Activated gamma-delta T cell treated with Interleukin-2 at 50 U/mL for 16 hours (primary cell): ENCODE measurements at places on chromosomes 6 and 20.

GRCh38 chr20:63403403-63404105, 42.4 kb upstream of the CHRNA4 start:
- DNase-seq, result no peak

DNA sequence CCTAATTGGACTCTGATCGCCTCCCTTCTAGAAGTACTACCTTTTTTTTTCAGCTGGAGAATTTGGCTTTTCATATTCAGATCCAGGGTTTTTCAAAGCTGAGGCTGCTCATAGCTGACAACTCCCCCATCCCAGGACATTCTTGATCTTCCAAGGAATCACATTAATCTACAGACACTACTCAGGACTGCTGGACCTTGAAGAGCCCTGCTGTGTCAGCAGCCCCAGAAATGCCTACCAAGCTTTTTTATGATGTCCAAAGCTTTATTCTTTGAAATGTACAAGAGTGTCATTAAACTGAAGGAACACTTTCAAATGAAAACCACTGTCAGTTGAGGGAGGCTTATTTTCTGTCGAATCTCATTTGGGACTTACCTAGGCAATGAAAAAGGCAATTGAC, 704.1 kb downstream of the PTPRT start:
- DNase-seq, result no peak

DNA sequence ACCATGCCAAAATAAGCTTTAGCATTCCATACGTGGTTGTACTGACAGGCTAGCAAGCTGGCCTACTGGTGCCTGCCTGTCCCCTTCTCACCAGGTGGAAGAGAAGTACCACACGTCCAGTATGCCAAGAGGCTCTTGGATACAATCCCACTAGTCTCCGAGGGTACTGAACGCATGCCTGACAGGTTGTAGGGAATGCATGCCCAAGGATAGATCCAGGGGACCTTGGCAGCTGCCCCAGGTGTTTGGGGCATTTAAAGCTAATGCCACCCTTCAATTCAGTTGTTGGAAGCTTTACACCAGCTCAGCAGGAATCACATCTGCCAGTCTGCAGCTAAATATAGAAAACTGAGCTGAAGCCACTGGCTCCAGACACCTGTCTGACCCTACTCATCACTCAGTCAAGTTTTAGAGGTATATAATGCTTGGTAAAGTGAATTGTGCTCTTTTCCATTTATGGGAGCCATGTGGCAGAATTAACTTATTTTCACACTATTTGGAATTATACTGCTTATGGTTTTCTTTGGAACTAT, 4.9 kb downstream of the TUBB2B start:
- no peak for DNase-seq

DNA sequence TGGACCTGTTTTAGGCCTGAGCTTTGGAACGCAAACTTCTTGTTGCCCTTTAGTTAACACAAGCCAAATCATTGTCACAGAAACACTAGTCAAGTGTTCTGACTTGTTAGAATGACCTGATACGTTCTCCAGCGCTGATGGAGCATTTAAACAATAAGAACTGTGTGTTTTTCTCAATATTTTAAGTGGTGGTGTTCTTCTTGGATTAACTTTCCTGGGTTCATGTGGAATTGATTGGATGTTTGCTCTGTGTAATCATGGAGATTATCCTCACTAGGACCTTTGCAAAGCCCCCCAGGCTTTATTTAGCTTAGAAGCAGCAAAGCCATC, 1.6 kb downstream of the LRRC1 start:
- DNase-seq, result no peak

GRCh38 chr6:156691018-156691417, 86.2 kb upstream of the ARID1B start:
- no peak for DNase-seq

- DNase-seq, result no peak
Measured at GRCh38 chr6:151408858-151409257, 17.5 kb upstream of the ZBTB2 start.

DNA sequence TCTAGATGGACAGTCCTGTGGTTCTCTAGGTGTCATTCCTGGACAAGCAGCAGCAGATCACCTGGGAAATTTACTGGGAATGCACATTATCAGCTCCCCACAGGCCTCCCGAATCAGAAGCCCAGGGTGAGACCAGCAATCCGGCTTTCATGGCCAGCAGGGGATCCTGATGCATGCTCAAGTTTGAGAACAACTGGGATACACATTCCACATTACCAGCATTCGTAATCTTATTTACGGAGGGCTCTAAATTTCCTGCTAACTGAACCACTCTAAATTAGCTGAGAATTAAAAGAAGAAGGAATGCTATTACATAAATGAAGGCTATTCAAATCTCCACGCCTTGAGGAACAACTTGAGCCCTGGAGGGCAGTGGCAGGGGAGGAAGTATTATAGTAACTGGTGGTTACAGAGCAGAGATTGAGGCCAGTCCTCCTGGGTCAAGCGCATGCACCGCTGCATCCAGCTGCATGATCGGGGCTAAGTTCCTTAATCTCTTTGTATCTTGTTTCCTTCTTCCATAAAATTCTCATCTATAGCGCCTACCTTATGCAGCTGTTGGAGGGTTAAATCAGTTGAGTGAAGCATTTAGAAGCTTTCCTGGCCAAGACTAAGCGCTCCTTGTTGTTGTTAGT, 403.7 kb downstream of the CDH26 start:
- DNase-seq, result no peak

DNA sequence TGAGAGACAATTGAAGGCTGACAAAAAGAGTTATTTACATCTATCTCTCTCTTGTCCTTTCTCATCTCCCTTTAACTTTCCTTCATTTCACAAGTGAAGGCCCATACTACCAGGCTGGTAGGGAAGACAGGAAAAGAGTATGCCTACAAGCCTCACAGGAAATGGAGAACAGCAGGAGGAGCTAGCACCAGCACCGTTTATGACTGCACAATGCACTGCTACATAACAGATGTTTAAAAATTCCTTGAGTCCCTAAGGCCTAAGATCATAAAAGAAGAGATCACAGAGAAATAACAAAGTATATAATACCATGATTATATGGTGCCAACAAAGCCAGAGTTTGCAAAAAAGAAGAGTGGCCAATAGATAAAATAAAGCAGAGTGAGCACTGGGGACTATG, 194.8 kb downstream of the UNC5CL start:
- no peak for DNase-seq

DNA sequence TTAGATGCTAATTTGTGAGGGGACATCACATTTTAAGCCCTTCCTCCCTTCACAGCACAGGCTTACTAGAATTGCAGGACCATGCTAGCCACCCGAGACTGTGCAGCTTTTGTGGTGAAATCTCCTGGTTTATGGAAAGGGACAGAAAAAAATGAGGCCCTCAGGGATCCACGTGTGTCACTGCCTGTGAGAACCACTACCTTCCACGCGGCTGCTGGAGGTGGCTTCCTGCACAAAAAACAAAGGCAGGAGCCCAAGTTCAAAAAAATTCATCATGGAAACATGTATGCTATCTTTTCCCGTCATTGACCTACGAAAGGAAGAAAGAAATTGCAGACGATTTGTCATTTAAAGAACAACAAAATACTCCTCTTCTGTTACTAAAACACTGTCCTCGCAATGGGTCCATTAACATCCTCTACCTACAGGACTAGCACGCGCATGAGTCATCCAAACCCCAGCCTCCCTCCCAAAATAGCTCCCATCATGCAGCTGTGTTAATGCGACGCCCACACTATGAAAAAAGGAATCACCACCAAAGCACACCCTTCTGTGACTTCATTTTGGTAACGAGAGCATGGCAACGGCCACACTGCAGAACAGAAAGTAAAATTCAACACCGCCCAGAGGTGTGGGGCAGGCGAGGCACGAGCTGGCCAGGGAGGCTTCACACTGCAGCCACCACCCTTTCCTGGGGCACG, 45.7 kb downstream of the RAMACL start:
- peak; percentile 53 for DNase-seq

DNA sequence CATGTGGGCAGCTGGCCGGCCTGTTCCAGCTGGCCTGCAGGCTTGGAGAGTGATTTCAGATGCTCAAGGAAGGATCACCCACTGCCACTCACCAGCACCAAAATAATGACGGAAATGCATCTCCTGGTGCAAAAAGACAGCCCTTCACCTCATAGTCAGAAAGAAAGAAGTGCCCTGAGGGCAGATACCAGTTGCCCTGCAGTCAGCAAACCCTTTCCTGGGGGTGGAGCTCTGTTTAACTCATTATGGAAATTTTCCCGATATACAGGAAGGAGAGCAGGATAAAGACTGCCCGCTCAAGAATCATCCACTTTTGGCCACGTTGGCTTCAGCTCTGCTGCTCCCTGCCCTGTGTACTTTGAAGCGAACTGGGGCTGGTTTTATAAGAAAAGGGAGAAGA, 127.9 kb downstream of the GRM4 start:
- DNase-seq, result no peak

DNA sequence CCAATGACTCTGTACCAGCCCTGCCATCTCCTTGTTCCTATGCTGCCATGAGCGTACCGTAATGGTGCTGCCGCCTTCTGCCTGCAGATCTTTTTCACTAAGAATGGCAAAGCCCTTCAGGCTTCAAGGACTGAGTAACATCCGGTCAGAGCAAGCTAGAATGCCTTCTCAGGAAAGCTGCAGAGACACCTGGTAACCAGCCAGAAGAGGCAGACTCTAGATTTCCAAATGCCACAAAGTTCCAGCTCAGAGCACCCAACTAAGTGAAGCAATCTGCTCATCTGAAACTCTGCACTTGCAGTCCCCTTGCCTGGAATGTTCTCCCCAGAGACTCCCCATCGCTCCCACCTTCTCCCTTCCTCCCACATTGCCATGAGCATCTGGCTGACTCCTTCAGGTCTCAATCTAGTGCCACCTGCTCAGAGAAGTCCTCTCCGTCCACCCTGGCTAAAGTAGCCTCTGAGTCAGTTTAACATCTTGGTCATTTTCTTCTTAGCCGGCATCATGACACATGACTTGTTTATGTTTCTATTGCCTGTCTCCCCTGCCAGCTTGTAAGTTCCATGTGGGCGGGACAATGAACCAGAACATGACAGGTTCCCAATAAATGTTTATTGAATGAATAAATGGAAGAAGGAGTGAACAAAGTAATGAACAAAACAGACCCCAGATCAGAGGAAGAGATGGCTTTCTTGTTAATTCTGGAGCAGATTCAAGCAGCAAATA, 6.9 kb upstream of the OCSTAMP start:
- DNase-seq, result no peak

DNA sequence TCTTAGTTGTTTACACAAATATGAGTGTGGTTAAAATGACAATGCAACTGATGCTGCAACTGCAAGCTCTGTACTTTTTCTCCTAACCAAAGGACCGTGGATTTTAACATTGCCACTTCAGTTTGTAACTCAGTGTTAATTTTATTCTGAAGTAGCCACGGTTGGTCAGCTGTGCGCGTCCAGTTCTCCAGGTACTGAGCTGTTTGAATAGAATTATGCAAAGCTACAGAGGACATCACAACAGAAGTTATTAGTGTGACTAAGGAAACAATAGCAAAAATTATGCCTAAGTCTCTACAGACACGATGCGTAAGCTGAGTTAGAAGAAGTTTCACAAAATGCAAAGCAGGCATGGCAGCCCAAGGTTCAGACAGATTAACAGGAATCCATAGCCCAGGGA, 4.4 kb upstream of the ABHD12 start:
- DNase-seq, result no peak

GRCh38 chr6:140879946-140880345, 1252.8 kb upstream of the GJE1 start:
- DNase-seq, result no peak

GRCh38 chr20:2859330-2860121, 13.8 kb upstream of the PTPRA start:
- DNase-seq, result no peak

DNA sequence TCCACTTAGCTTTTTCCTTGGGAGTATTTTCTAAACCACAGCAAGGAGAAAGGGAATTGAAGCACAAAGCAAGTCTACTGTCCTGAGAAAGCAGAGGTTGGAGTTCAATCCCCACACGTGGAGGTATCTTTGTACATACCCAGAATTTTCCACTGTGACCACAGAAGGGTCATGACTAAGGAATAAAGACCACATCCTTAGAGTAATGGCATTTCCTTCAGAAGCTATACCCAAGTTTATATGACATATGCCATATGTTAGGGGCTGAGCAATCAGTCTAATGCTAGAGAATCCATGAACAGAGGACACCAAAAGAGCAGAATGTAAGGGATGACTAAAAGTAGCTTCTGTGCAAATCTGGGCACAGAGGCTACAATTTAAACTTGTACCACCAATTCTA, 46.4 kb downstream of the ATG5 start:
- DNase-seq, result no peak

DNA sequence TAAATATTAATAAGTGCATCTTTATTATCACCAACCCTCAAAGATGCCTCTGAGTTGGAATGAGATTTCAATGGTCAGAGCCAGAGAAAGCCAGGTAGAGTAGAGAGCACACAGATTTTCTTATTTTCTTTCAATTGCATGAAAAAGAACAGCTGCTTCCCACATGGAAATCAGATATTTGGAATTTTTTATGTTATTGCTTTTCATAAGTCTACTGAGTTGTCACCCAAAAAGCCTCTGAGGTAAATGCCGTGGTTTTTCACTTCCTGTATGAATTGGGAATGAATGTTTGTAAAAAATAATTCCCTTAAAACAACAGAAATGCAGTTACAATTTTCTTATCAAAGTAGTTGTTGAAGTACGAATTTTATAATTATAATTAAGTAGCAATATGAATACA, 563.1 kb downstream of the RFPL4B start:
- no peak for DNase-seq

DNA sequence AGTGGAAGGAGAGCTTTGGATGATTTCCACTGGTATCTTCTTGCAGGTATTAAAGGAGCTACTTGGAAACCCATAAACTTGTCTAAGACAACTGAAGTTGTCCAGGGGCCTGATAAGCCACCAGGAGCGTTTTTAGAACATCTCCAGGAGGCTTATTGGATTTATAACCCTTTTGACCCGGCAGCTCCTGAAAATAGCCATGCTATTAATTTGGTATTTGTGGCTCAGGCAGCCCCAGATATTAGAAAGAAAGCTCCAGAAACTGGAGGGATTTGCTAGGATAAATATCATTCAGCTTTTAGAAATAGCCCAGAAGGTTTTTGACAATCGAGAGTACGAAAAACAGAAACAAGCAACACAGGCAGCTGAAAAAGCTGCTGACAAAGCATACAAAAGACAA, 461.0 kb upstream of the HTR1E start:
- no peak for DNase-seq

- DNase-seq, result no peak
Measured at GRCh38 chr20:25672659-25673235, 23.9 kb downstream of the ZNF337 start.

- DNase-seq, result no peak
Measured at GRCh38 chr6:144594585-144594984, 309.4 kb downstream of the UTRN start.

DNA sequence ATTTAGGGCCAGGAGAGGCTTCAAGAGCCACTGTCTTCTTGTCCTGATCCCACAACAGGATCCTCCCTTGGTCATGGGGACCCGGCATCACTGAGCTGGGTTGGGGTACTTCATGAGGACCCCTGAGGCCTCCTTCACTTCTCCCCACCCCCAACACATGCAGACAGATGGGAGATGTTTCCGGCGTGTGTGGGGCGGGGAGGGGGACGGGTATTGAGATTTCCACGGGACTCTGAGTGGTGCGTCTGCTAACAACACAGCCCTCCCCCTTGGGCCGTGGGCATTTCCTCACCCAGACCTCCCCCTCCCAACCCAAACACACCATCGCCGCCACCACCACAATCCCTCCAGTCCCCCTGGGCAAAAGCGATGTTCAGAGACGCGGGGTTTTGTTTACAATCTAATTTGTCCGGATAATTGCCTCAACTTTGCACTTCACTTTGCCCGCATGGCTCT, 906 bp upstream of the FOXP4 start:
- no peak for DNase-seq

- DNase-seq, result no peak
Measured at GRCh38 chr6:97866616-97867015, 583.6 kb upstream of the MMS22L start.

GRCh38 chr6:142444376-142444775, 142.6 kb downstream of the ADGRG6 start:
- DNase-seq, result no peak
